ENCODE measurements at places on chromosomes 13 and 19.

GRCh38 chr19:30734669-30735068 is 362.5 kb downstream of the ZNF536 start:
- no peak for DNase-seq

DNA sequence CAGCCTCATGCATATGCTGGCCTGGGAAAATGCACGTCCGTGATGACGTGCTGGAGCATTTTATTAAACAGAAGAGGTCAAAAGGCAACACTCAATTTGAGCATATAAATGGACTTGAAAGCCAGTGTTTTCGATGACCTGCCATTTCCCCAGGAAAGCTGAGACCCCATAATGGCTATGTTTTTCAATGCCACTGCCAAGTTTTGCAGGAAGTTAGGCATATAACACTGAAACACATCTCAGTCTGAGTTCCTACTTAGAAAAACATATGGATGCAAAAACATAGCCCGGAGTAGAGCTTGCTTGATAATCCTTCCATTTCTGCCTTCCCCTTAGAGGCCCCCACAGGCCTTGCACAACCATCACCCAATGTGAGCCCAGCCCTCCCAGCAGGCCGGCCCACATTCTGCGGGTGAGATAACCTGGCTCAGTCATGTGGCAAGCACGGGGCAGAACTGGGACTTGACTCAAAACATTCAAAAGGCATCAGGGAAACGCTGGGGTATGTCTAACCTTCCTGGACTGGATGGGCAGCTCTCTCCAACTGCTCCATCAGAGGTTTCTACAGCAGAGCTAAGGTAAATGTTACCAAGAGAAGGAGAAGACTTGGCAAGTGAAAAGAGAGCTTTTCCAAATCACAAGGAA is 24.9 kb downstream of the EPS15L1 start:
- DNase-seq = peak; percentile 15

- DNase-seq = no peak
These were observed 17.1 kb downstream of the NWD1 start for GRCh38 chr19:16736709-16737108.

GRCh38 chr13:43694146-43694664 is 92.6 kb downstream of the ENOX1 start:
- no peak for DNase-seq
